ENCODE measurements at places on chromosomes 6 and 20.

DNA sequence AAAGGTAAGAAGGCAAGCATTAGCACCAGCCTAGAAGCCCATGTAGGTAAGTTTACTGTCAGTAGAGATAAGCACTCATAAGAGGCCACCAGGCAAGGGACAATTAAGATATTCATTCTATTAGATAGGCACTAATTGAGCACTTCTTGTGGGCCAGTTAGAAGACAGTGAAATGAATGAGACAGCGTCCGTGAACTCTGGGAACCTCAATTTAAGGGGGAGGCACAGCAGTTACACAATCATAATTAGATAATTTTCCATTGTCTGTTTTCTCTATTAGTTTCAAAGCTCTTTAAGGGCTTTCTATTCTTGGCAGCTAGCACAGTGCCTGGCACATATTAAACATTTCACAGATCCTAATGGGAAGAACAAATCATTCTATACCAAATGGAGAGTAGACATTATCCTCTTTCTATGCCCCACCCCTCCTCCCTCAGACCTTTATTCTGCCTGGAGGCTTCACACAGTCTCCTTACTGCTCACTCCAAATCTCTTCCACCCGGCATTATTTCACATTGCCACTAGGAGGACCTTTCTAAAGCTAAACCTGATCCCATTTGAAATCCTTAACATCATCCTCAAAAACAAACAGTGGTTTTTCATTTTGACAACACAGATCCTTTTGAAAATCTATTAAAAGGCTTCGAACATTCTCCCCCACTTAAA is 529.6 kb downstream of the ADGRB3 start:
- no peak for DNase-seq

GRCh38 chr20:41087777-41088176 is 49.6 kb upstream of the PLCG1 start:
- no peak for DNase-seq

GRCh38 chr6:169160091-169160854 is 93.4 kb downstream of the THBS2 start:
- no peak for DNase-seq

- no peak for DNase-seq
These were observed 272.9 kb upstream of the SUPT3H start for GRCh38 chr6:45650524-45651135.

GRCh38 chr6:152821525-152821924 is 70.9 kb downstream of the VIP start:
- no peak for DNase-seq

- peak; percentile 92 for DNase-seq
These were observed 121.7 kb upstream of the SLC2A12 start for GRCh38 chr6:134173936-134174671.

- no peak for DNase-seq
These were observed 35.2 kb downstream of the FAM184A start for GRCh38 chr6:119043265-119043664.

- no peak for DNase-seq
These were observed 515.5 kb upstream of the NOX3 start for GRCh38 chr6:155970876-155971708.
